Effector CD8-positive, alpha-beta T cell (primary cell): ENCODE measurements at places on chromosomes 1 and 21.

DNA sequence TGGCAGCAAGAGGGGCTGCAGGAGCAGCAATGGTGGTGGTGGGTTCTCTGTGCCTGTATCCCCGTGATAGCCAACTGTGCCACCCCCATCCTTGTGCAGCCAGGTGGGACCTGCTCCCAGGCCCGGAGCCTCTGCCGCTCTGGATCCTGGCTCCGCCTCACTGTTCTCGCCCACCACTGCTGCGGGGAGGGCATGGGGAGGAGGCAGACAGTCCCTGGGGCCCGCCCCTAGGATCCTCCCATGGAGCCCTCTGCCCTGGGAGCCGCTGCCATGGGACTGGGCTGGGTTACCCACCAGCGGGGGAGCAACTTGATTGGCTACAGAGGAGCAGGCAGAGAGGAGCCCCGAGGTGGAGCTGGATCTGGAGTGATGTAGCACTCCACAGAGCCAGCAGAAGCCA lies 31.6 kb downstream of the CD1D start:
- no peak for DNase-seq

DNA sequence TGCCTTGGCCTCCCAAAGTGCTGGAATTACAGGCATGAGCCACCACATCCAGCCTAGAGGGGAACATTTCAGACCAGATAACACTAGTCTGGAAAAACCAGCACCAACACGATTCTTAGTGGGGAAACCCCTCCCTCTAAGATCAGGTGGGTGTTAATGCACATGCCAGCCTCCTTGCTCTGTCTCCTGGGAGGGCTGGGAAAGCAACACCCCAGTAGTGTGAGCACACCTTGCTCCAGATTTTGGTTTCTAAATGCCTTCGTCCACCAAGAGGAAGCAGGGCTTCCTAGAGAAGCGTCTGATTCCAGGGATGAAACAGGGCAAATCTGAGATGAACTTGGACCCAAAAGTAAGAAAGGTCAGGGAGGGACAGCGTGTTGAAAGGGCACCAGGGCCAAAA lies 2.2 kb upstream of the KRTAP10-4 start:
- DNase-seq, result no peak

- DNase-seq, result no peak
These were observed 462.9 kb upstream of the ADAMTS5 start for GRCh38 chr21:27429710-27430341.

GRCh38 chr1:226700861-226701260 lies 38.2 kb downstream of the ITPKB start:
- no peak for DNase-seq
